ENCODE measurements at places on chromosomes 2 and 18.

GRCh38 chr18:34626404-34627136, 83.5 kb upstream of the DTNA start:
- no peak for DNase-seq

- no peak for DNase-seq
Measured at GRCh38 chr2:217902379-217903141, 100.2 kb downstream of the TNS1 start.

DNA sequence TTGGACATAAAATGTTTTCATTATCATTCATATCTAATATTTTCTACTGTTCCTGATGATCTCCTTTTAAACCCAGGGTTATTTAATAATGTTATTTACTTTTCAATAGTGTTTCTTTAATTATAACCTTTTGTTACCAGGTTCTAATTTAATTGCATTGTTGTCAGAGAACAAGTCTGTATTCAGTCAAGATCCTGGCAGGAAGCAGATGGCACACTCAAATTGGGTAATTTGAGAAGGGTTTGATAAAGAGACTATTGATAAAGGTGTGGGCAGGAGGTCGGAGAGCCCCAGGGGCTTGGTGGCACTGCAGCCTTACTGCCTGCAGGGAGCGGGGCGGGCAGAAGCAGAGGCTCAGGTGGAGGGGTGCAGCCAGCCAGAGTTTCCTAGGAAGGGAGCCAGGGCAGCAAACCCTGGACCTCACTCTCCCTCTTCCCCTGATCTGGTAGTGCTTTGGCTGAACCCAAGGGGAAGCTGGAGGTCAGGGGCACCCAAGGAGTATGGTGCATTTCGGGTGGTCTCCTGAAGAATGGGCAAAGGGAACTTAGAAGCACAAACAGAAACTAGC, 2.3 kb upstream of the KIF1A start:
- no peak for DNase-seq

DNA sequence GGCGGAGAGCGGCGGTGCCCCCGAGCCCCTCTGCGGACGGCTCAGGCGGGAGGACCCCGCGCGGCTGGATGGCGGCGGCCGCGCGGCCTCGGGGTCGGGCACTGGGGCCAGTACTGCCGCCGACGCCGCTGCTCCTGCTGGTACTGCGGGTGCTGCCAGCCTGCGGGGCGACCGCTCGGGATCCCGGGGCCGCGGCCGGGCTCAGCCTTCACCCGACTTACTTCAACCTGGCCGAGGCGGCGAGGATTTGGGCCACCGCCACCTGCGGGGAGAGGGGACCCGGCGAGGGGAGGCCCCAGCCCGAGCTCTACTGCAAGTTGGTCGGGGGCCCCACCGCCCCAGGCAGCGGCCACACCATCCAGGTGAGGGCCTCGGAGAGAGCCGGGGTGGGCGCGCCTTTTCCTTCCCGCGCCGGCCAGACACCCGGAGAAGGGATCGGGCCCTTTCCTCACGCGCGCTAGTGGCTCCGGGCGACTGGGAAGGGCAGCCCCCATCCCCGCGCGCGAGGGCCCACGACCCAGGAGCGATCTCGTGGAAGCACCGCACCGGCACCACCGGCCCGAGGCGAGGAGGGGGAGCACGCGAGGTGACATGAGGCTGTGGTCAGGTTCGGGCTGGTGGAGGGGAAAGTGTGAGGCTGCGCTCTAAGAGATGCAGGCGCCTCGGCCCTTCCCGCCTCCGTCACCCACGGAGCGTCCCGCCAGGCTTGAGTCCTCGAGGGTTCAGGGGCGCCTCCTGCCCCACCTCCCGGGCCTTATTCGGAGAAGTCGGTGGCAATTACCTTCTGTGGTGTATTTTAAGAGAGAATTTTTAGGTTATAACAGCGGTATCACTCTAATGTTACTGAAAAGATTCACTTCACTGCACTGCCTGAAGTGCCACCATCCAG, 607 bp downstream of the LAMA3 start:
- DNase-seq, result no peak

DNA sequence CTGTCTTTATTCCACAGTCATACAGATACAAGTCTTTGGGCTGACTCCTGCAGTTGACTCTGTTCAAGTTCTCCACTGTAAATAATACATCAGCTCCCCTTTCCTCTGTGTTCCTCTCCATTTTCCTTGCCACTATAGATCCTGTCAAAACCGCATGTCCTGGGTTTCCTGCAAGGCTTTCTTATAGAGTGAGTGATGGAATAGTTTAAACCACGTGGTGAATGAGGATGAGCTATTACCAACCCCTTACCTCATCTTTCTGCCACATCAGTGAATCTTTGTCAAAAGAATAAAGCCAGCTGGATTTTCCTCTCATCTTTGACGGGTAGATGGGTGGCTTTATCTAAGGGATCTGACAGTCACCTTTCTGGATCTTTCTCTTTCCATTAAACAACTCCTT, 3.9 kb upstream of the GALNT14 start:
- DNase-seq, result no peak

DNA sequence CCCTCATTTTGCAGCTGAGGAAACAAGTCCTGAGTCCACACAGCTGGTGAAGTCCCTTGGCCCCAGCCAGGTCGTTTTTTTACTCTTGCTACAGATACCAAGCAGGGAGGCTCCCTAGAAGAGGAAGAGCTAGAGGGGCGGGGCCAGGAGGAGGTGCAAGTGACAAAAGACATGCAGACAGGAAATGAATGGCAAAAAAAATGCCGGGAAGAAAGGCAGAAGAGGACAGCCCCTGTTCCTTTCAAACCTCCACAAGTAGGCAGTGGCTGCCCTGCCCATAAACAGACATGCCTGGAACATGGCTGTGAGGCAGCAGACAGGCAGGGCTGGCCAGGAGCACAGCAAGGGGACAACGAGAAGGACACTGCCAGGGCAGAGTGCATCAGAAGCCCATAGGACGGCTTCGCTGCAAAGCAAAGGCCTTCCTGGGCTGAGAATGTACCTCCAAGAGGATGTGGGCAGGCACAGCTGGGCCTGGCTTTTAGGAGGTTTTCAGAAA, 108.7 kb downstream of the ZBTB7C start:
- DNase-seq, result no peak

GRCh38 chr2:231017231-231017598, 20.1 kb upstream of the C2orf72 start:
- DNase-seq, result no peak

DNA sequence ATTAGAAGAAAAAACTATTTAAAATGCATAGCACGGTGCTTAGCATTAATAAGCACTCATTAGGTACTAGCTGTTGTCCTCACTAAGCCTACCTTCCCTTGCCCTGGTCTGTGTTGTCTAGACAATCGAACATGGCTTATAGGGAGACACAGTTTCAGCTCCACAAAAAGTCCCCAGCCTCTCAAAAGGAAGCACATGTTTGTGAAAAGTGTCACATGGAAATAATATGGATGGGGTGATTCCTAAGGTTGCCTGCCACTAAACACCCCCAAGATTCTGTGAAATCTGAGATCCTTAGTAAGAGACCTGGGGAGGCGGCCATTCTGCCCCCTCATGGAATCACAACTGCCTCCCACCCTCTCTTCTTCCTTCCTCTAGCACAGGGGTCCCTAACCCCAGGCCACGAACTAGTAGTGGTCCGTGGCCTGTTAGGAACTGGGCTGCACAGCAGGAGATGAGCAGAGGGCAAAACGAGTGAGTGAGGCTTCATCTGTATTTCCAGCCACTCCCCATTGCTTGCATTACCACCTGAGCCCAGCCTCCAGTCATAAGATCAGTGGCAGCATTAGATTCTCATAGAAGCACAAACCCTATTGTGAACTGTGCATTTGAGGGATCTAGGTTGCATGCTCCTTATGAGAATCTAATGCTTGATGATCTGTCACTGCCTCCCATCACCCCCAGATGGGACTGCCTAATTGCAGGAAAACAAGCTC, 59.6 kb upstream of the NDUFV2 start:
- no peak for DNase-seq

GRCh38 chr2:21643180-21643579, 519.4 kb downstream of the TDRD15 start:
- no peak for DNase-seq

DNA sequence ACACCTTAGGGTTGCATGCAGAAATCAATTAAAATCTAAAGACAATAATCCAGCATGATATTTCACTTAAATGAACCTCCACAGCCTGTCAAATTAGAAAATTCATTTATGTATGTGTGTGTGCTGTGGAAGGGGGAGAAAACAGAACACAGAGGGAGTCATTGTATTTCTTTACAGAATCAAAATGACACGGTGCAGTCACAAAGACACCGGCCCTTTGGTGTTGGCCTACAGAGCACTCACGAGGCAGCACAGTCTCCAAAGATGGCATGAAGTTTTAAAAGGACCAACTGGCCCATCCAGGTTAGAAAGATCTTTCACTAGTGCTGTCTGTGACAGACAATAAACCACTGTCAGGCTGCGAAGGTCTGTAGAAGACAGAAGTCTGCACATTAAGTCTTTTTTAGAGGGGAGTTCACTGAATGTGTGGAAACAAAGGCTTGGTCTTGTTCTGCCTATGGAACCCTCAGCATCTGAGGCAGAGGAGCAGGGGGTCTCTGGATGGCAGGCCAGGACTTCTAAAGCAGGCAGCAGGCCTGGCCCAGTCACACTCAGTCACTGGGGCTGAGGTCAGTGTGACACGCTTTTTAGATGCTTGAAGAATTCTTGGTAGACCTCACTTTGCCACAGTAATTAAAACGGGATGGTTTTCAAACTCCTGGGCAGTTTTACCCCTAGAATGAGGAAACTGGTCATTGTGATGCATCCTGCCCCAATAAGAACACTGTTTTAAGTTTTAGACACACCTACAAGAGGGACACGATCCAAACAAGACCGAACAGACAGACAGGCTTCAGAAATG, 184.9 kb downstream of the AFF3 start:
- no peak for DNase-seq

- no peak for DNase-seq
Measured at GRCh38 chr2:131031875-131032274, 61.4 kb downstream of the FAM168B start.

- DNase-seq, result no peak
Measured at GRCh38 chr2:26189123-26189522, 16.2 kb downstream of the GAREM2 start.

DNA sequence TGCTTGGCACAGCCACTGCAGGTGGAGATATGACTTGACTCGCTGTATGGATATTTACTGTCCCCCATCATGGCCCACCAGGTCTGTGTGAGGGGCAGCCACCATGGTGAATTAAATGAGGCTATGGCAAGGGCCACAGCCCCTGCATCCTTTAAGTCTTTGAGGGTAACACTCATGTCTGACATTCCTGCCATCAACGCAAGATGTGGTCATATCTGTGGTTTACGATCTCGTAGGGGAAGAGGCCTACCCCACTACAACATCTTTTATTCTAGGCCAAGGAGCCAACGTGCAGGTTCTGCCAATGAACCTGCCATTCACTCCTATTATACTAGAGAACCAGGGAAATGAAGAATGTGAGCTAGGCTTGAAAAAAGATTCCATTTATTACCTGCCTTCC, 381.6 kb upstream of the ID2 start:
- DNase-seq, result no peak

- DNase-seq, result no peak
Measured at GRCh38 chr2:58992062-58992706, 751.1 kb upstream of the FANCL start.

DNA sequence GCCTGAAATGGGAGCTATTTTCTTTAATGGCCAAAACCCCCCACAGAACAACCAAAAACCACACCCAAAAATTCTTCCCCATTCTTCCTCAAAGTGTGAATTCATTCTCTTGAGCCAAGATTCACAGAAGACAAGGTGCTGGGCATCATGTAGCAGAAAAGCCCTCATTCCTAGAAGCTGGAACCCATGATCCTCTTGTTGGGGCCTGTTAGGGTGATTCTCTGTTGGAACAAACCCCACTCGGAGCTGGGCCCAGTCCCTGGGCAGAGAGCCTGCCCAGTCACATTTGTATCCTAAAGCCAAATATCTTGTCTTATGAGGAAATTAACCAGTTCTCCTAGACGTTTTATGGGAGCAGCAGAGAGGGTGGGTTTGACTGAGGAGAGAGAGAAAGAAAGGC, 22.8 kb upstream of the VPS4B start:
- DNase-seq, result no peak

DNA sequence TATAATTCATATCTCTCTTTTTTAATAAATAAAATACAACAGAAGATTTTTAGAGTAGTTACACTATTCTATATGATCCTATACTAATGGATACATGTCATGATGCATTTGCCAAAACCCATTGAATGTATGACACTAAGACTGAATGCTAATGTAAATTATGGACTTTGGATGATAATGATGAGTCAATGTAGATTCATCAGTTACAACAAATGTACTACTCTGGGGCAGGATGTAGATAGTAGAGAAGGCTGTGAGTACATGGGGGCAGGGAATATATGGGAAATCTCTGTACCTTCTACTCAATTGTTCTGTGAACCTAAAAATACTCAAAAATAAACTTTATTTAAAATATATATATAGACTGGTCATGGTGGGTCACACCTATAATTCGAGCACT, 45.6 kb upstream of the NEDD4L start:
- no peak for DNase-seq

DNA sequence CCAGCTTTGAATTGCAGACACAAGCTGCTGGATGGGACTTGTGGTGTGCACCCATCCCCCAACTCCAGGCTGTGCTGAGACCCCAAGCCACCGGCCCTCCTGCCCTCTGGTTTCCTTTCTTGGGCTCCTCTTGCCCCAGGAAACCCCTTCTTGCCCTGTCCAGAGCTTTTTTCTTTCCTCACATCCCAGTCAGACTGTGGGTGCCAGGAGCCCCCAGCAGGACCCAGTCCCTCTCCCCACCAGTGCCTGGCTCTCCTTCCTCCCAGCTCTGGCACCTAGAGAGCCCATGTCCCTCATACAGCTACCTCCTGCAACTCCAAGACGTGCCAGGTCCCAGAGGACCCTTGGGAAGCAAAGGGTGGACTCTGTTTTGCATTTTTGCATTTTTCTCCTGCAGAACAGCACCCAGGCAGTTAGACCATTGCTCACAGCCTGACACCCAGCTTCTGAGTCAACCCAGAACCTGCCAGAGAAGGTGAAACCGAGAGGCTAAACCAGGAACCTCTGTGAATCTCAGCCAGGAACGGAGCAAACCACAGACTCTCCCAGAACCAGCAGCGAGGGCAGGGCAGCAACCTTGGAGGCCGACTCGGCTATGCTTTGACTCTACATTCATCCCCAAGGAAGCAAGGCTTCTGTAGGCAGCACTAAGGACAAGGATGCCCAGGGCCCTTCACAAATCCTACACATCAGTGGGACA, 221.1 kb downstream of the ANAPC1 start:
- DNase-seq, result no peak

DNA sequence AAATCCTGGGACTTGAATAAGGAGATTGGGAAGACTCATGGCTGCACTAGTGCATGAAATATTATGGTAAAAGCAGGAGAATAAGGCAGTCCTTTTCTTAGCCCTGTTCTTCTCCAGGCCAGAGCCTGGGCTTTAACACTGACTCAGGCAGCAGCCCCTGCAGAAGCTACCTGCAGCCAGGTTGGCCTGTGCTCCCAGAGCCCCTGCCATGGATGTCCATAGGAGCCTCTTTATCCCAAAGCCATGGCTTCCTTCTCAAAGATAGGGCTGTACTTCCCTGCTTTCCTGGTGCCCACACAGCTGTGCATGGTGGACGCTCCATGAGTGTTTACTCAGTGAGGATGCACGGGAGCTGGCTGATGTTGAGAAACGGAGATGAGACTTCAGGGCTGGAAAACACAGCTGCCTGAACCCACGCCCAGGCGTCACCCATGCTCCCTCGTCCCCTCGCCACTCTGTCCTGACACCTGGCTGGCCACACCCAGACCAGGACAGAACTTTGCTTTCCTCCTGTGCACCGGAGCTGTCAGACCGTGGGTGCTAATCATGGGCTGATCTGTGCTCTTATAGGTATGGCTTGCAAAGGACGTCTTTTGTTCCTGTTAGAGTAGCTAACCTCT, 135.5 kb downstream of the GLI2 start:
- no peak for DNase-seq

GRCh38 chr2:127024769-127025358, 82.1 kb downstream of the BIN1 start:
- DNase-seq, result no peak

Measured in left forelimb (tissue), 1 donor.